Suprapubic skin (tissue), 4 donors: ENCODE measurements at places on chromosomes 12 and 14.

- no peak for DNase-seq
These were observed 44.2 kb downstream of the GPR137C start for GRCh38 chr14:52596861-52597260.

GRCh38 chr14:75470238-75470797 lies 42.5 kb downstream of the JDP2 start:
- no peak for DNase-seq

GRCh38 chr12:4041187-4041885 lies 168.1 kb upstream of the PARP11 start:
- no peak for DNase-seq

DNA sequence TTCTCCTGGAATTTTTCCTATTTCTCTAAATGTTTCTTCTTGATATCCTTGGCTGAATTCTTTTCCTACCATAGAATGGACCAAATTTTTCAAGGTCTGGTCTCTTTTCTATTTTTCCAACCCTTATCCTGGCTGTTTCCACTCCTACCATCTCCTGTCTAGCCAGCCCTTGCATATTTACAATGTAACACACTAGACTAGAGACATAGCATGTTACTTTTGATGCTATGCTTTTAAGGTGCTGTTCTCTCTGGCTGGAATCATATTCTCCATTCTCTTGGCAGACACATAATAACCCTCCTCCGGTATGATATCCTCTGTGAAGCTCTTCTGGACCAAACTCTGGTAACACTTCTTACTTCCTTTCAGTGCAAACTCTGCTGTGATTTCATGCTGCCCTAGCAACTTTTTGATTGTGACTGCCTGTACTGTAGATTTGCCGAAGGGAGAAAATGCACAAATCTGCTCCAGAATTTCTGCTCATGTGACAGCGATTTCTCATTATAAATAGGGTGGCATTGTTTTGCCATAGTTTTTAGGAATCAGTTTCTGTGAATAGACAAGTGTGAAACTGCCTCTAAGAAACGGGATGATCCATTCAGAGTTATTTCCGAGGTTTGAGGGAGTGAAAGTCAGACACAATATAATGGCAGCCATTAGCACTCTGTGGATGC lies 284.4 kb downstream of the MDGA2 start:
- DNase-seq: no peak

DNA sequence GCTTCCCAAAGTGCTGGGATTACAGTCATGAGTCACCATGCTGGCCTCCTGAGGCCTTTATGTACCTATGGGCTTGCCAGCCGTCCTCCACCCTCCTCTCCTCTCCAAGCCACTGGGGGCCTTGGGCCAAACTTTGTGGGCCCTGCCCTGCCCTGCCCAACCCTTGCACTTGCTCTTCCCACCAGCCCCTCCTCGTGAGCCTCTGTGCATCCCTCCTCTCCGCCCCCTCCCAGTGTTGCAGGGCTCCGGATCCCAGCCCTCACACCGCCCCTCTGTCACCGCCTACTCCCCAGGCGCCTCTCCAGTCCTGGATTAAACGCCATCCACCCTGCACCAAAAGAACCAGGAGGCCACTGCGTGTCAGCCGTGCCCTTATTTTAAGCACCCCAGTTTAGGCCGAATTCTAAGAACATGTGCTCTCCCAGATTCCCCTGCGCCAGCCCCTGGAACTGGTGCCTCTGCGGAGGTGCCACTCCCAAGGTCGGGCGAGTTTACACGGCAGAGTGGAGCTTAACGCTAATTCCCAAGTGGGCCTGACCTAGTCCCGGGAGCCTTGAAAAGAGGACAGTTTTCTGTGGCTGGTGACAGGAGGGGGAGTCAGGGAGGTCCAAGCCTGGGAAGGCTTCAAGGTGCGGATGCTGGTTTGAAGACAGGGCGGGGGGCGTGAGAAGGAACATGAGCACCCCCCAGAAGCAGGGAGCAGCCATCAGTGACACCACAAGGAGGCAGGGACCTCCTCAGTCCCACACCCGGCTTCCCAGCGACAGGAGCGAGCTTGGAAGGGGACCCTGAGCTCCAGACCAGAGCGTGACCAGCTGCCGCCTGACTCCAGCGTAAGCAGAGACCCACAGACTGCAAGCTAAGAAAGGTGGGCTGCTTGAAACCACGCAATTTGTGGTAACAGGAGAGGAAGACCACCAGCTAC lies 21.2 kb upstream of the CDCA4 start:
- DNase-seq: peak; percentile 62

GRCh38 chr12:25653487-25654175 lies 100.5 kb upstream of the LMNTD1 start:
- no peak for DNase-seq

DNA sequence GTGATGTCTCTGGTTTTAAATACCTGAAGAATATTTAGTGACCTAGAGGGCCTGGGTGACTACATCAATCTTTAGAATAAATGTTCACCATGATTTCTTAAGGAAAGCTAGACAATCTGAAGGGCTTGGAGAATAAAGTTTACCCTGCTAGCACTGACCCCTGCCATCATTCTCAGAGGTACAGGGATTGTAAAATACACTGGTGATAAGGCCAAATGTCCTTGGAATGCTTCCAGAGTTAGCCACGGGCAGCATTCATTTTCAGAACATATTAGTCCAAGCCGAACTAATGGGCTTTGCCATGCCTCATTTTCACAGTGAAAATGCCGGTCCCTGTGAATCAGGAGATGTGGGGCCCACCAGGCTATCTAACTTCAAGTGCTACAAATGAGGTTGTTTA lies 1381.7 kb upstream of the SEL1L start:
- no peak for DNase-seq

GRCh38 chr12:26719852-26720251 lies 113.1 kb downstream of the ITPR2 start:
- DNase-seq: no peak

DNA sequence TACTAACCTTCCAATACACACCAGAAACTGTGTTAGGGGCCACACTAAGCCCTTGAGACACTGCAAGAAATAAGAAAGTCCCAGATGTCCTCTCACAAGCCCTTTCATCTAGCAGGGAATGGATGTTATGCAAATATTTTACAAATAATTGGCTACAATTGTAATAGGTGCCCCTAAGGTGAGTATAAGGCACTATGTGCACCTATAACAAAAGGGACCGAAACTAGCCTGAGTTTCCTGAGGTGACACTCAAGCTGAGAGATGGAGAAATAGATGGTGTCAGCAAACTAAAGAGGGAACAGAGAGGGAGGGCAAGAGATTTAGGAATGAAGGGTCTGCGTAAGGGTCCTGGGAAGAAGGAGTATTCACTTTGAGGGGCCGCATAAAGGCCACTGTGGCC lies 212.6 kb downstream of the TTC8 start:
- no peak for DNase-seq

GRCh38 chr12:51403681-51404136 lies 12.5 kb upstream of the GALNT6 start:
- DNase-seq: no peak

GRCh38 chr12:65822732-65823512 lies 1.4 kb upstream of the HMGA2 start:
- DNase-seq: no peak

GRCh38 chr12:124847113-124848074 lies 16.3 kb downstream of the SCARB1 start:
- no peak for DNase-seq

DNA sequence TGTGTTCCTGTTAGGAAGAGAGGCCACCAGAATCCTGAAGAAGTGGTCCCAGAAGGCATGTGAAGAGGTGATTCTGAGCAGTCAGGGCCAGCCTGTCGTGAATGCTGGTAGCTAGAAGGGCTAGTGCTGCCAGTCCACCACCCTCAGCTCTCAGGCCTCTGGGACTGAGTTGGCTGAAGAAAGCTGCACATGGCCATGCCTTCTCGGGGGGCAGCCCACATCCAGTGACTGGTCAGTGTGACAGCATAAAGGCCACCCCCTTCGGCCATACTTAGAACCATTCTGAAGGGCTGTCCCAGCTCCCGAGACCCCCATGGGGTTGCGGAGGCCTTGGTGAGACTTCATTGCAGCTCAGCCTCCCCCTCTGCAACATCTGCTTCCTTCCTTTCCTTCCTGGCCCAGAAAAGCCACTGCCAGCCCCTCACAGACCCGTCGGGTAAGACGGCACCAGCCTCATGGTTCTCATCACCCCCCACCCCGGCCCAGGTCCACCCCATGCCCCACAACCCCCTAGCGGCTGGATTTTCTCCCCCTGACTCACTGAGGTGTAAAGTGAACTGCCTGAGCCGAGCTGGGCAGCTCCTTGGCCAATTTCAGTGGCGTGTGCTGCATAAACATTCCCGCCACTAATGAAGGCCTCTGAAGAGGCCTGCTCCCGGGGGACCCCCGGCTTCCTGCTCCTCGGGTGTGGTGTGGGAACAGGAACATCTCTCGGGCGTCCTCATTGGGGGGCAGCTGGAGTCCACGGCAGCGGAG lies 49.5 kb upstream of the DIO3 start:
- DNase-seq: no peak

GRCh38 chr12:98738539-98738938 lies 93.4 kb downstream of the APAF1 start:
- no peak for DNase-seq

DNA sequence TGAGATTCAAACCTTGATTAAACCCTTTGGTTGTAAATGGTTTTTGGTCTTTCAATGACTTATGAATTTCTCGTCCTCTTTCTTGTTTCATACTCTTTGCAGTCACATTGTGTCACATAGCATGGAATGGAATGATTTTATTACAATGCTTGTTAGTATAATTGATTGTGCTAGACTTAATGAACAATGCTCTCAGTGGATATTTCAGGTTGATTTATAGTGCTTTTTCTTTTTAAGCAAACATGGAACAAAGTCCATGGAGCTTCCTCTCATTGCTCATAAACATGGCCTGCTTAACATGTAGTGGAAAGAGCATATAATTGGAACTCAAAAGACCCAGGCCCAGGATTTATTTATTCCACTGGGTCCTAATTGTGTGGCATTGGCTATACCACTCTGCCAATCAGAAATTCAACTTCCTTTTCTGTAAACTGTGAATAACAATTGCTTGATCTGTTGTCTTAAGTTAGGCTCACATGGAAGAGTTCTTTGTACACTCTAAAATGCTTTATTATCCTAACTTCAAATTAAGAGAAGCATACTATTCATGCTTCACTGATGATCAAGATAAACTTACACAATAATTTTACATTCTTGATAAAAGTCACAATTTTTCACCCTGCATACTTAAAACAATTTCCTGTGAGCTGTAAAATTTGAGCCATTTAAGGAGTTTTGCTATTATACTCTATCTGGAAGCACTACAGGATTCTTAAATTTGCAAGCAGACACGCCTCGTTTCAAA lies 370.5 kb upstream of the PDE3A start:
- no peak for DNase-seq

DNA sequence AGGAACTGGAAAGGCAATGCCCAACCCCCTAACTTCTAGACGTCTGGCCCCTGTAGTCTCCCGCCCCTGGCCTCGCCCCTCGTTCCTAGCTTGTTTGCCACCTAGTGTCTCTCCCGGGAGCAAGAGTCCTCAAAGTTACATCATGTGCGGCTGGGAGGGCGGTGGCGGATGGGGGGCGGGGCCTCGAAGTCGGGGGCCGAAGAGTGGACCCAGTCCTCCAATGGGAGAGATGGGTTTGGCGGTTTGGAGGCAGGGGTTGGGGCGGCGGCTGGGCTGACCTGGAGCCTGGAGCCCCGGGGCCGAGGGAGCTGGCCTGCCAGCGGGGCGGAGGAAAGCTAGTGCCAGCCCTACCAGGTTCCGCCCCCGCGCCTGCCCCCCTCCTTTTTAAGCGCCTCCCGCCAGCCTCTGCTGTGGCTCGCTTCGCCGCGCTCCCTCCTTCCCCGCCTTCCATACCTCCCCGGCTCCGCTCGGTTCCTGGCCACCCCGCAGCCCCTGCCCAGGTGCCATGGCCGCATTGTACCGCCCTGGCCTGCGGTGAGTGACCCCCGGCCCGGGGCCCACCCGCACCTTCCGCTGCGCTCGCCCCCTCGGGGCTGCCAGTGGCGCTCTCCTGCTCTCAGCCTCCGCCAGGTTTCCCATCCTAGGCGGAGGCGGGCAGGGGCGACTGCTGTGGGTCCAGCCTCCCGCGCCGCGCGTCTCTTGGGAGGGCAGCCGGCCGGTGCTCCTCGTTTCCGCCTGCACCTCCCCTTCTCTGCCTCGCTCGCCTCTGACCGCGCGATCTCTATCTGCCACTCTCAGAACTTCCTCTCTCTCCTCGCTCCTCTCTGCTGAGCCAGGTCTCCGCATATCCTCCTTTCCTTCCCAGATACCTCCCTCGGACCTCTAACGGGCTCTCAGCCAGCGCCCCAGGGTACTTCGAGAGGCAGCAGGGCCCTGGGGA lies at the start of gene PCK2:
PCK2 (plus strand) TSS at position 411 of the 940 bp plus-strand sequence; CDS start at position 506, 95 bp downstream.
- DNase-seq: peak; percentile 96

- DNase-seq: no peak
These were observed 8.4 kb downstream of the KRT3 start for GRCh38 chr12:52787324-52788191.

DNA sequence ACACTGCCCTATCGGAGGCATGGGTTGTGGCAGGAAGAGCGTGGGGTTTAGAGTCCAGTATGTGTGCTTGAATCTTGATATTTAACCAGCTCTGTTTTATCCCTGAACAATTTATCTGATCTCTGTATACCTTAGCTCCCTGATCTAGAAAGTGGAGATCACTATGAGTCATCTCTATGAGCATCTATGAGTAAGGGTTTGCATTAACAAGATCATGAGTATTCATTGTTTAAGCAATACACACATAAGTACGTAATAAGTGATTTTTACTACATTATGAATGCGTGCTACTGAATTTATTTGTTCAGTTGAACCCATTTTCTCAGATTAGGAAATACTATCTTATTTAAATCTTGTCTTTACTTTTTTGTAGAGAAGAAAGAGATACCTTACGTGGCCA lies 49.4 kb downstream of the GPATCH2L start:
- DNase-seq: no peak

DNA sequence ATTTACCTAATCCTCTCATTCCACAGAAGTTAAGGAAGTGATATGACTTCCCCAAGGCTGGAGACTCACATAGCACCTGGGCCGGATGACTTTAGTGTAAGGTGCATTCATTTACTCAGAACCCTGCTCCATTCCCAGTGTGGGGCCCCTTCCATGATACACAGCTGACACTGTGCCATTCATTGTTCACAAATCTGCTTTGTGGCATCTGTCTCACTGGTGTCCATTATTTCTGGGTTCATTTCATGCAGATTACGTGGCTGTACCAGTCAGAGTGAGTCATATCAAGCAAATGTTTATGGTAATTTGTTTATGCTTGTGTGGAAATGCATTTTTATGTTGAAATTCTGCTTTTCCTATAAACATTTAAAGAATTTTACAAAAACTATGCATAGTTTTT lies 5.2 kb downstream of the ANO4 start:
- DNase-seq: no peak

GRCh38 chr12:66629138-66629870 lies 49.6 kb downstream of the GRIP1 start:
- DNase-seq: no peak
